Ureter (tissue), 1 donor: ENCODE measurements at places on chromosomes 12 and 14.

DNA sequence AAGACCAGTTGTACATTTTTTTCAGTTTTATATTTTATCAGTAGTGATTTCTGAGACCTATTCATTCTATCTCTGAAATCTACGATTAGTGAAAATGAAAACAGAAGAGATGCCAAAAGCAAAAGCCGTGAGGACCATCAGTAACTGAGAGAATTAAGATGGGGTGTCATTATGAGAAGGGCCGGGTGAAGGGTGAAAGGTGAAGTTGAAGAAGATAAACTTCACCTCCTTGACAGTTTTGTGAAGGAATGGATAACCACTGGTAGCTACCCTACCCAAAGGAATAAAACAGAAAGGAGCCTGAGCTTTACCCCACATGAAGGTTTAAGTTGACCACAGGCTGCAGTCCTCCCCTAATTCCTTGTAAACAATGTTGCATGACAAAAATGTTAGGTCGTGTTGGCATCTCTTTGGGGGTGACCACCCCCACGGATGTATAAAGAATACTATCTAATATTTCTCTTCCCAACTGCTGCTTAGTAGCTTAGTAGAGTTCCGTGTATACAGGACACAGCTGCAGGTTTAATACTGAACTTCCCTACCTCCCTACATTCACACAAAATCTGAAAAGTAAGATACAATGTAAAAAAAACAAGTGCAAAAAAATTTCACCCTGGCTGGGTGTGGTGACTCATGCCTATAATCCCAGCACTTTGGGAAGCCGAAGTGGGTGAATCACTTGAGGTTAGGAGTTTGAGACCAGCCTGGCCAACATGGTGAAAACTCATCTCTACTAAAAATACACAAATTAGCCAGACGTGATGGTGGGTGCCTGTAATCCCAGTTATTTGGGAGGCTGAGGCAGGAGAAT is 23.9 kb downstream of the GPR19 start:
- no peak for DNase-seq

GRCh38 chr12:6507102-6507998 is 13.4 kb downstream of the NCAPD2 start:
- DNase-seq: no peak

DNA sequence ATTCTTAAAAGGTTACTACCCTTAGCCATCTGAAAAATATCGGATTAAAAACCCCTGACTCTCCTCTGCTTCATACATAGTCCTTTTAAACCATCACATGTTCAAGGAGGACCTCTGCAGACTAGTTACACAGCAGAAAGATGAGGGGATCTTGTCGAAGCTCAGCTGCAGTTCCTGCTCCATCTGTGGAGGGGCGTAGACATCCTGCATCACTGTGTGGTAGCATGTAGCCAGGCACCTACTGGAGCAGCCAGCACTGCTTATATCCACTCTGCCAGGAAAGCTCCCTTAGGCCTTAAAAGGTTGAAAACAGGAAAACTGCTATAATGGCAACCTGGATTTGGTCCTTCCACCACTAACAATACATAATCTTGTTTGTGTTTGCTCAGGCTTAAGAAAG is 57.6 kb upstream of the STRN3 start:
- DNase-seq: no peak

- DNase-seq: no peak
Measured at GRCh38 chr14:24606297-24606696, 3.2 kb downstream of the GZMH start.

- DNase-seq: no peak
Measured at GRCh38 chr12:116054280-116054679, 223.2 kb downstream of the MED13L start.

GRCh38 chr12:62618930-62619329 is 152.3 kb downstream of the MON2 start:
- DNase-seq: no peak

DNA sequence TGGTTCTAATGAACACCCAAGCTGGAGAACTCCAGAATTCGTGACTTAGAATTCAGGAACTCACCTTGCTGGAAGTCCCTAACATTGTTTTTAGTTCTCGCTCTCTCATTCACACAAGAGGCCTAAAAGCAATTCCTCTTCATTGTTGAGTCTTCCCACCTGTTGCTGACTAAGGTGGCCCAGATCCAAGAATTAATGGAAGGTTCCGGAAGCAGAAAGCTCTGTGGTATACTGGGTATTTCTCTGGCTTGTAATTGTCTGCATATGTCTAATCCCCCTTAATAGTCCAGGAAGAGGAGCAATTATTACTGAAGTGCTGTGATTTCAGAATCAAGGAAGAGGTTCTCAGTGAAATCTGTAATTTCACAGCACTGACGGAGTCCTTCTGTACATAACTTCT is 31.4 kb downstream of the TMEM233 start:
- no peak for DNase-seq

- no peak for DNase-seq
Measured at GRCh38 chr14:78530078-78530477, 359.9 kb downstream of the NRXN3 start.

GRCh38 chr14:75268633-75269550 is 9.7 kb upstream of the FOS start:
- DNase-seq: no peak

GRCh38 chr14:99131632-99132271 is 140.2 kb downstream of the BCL11B start:
- DNase-seq: peak; percentile 23

DNA sequence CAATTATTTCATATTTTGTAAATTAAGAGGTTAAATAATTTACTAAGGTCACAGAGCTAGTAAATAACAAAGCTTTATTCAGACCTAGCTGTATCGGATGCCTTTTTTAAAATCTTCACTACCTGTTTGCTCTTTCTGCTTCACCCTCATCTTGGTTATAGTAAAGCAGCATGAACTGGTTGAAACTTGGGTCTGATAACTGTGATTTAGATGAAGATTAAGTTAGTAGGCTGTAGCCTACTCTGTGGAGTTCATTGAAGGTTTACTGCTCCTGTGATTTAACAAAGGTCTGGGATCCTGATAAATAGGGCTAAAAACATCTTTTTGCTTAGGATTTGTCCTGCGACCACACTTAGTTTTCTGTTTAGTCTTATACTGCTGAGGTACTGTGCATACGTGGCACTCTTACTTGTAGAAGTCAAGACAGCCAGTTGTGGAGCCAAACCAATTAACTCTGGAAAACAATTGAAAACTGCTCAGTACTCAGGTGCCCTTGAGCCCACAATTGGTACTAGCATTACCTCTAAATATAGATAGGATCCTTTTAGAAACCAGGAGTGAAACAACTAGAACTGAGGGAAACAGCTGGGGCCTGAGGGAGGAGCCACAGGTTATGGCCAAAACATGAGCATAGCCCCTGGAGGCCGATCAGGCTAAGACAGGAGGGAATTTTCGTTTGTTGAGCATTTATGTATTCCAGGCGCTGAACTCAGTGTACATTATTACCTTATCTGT is 2.3 kb downstream of the SPATS2 start:
- DNase-seq: no peak

- no peak for DNase-seq
Measured at GRCh38 chr12:69988481-69989321, 163.7 kb downstream of the MYRFL start.
